ENCODE measurements at places on chromosomes 6 and 20.

DNA sequence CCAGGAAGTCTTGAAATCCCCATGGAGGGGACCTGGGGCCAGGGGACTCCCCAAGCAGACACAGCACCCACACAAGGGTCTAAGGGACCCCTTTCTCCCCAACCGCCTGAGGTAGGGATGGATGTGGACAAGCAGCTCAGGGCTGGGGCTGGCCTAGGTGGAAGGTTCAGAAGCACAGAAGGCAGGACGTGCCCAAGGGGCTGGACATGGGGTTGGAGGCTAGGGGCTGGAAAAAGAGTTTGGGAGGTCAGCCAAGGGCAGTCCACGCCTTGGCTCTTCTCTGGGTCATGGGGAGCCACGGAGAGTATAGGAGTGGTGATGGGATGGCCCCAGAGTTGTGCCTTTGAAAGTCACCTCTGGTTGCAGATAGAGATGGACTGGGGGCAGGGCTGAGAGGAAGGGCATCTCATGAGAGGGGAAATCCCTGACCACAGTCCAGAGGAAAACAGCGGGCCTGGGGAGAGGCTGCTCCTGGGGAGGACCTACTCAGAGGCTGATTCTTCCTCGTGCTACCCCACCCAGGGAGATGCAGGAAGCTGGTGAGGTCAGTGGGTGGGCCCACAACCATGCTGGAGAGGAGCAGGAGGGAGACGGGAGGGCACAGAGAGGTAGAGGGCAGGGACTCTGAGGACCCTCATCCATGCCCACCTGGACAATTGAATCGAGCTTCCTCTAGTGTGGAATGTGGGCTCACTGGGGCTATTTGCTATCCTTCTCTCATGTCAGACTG, 2.5 kb upstream of the HSPA12B start:
- DNase-seq: no peak

DNA sequence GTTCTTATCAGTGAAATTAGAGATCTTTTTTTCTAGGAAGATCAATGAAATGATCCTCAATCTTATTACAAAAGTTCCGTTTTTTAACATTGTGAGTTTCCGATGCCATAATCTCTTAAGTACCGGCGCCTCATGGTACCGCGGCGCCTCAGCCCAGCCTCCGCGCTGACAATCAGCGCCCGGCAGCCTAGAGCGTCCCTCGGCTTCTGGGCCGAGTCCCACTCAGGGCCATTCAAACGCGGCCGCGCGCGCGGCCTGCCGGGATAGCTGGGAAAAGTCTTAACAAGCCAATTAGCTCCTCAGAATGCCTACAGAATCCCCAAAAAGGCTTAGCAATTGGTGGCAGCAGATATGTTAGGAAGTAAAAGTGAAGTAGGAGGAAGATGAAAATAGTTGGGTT, 204.8 kb downstream of the ADGB start:
- no peak for DNase-seq

DNA sequence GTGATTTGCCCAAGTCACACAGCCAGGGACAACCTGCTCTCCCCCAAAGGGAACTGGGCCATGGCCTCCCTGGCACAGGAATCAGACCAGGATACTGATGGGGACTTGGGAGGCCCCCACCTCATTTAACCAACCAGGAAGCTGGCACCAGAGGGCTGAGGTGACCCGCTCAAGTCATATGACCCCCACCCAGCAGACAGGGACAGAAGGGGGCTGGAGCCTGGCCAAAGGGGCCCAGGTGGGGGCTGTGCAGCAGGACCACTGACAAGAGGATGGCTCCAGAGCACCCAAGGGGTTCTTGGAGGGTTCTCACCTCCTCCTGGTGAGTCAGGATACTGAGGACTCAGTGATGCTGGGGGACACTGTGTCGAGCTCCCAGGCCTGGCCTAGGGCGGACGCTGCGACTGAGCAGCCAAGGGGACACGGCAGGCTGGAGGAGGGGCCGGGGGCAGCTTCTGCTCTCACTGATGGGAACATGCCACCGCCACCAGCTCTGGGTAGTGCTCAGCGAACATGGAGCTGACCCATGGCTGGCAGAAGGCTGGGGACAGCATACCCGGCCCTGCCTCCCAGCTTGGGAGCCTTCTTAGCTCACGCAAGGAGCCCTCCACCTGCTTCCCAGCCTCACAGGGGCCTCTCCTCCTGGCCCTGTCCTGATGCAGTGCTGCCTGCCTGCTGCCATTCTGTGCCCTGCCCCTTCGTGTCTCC, 1.2 kb downstream of the CST7 start:
- peak; percentile 30 for DNase-seq

GRCh38 chr20:63381781-63382431, 20.8 kb upstream of the CHRNA4 start:
- DNase-seq: peak; percentile 25

GRCh38 chr20:31875671-31876070, 5.2 kb downstream of the TTLL9 start:
- peak; percentile 33 for DNase-seq

GRCh38 chr6:137709424-137710236, 157.4 kb upstream of the TNFAIP3 start:
- DNase-seq: no peak

- no peak for DNase-seq
Observed at GRCh38 chr20:18314786-18315406, 26.6 kb downstream of the ZNF133 start.

DNA sequence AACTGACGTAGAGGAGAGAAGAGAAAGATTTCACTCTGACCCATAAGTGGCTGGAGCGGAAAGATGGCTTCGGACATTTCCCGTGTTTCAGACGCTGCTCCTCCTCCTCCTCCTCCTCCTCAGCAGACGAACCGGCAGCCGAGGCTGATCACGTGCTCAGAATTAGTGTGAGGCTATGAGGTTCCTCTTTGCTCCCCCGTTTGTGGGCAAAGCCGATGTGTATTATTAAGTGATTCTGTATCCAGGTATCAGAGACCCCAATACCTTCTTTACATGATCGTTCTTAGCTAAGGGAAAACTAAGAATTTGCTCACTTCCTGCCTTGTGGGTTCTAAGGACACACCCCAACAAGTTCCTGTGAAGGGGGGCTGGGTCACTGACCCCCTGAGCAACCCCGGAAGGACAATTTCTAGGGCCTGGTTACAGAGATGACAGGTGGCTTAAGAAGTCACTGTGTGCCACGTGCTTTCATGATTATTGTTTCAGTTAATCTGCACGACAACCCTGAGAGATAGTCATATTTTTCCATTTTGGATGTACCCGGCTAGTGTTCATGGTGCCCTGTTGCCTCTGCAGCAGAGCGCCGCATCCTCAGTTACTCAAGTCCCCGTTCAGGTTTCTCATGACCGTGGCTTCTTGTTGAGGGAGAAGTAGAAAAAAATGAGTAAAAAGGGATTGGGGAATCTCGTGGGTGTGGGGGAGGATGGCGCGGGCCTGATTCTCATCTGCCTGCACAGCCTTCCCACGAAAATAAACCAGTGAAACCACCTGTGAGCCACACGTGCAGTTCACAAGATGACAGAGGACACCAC, 671.8 kb downstream of the QKI start:
- DNase-seq: no peak

DNA sequence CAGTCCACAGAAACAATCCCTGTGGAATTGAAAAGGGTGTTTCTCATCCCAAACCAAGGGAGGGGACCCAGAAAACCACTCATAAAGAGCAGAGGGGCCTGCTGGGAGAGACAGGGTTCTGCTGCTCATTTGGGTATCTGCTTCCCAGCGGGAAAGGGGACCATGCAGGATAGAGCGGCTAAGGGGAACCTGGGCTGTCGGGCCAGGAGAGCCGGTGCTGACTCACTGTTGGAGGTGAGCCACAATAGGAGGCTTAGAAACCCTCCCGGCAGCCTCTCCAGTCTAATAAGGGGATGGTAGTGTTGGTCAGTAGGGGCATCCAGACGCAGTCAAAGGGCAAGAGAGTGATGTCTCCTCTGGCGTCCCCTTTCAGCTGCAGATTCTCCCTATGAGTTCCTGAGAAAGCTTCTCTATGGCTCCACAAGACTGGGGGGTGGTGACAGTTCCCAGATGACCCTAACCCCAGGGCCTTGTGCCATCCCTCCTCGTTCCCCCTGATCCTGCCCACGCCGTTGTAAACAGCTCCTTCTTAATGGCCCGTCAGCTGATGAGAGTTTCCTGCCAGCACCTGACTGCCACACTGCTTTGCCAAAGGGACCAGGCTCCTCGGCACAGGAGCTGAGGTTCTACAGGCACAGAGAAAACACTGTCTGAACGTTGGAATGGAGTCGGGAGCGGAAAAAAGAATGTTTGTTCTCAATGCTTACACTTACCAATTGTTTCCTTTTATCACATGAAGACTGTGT, 646.1 kb upstream of the DEFB115 start:
- DNase-seq: no peak

DNA sequence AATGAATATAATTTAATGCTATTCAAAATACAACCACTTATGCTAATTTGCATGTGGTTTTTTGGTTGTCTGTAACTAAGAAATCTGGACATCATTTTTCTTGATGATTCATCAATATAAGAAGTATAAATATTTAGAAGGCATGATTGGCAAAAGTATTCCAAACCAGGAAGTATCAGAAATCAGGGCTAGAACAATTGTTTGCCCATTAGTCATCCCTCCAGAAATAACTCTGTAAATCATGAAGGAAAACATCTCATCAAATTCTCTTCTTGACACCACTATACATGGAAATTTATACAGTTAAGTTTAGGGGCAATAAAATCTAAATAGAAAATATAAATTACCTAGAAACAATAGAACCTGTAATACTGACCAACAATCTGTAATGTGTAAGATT, 554.7 kb upstream of the HS3ST5 start:
- DNase-seq: no peak

DNA sequence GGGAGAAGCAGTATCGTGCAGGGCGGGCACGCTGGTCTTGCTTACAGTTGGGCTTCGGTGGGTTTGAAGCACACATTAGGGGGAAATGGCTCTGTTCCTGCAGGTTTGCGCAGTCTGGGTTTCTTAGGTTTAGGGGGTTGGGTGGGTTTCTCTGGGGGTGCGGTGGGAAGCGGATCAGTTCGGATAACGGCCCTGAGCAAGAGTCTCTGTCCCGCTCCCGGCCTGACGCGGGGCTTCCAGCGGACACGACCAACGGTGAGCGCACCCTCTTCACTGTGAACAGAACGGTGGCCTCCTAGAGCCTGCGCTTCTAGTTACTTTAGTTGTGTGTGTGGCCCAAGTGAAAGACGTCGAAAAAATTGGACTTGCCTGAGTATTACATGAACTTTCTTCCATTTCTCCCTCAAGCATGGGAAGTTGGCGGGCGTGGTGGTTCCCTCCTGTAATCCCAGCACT, 635 bp upstream of the ELOVL2 start:
- no peak for DNase-seq

GRCh38 chr6:72922401-72922800, 300.5 kb downstream of the KCNQ5 start:
- no peak for DNase-seq

GRCh38 chr6:43246301-43247113, 3.2 kb downstream of the TTBK1 start:
- no peak for DNase-seq

GRCh38 chr6:72248621-72249020, 362.3 kb downstream of the RIMS1 start:
- DNase-seq: no peak

- no peak for DNase-seq
Observed at GRCh38 chr6:141848029-141848890, 284.5 kb upstream of the GJE1 start.

- DNase-seq: peak; percentile 85
Observed at GRCh38 chr6:2502096-2502997, 248.4 kb downstream of the MYLK4 start.

DNA sequence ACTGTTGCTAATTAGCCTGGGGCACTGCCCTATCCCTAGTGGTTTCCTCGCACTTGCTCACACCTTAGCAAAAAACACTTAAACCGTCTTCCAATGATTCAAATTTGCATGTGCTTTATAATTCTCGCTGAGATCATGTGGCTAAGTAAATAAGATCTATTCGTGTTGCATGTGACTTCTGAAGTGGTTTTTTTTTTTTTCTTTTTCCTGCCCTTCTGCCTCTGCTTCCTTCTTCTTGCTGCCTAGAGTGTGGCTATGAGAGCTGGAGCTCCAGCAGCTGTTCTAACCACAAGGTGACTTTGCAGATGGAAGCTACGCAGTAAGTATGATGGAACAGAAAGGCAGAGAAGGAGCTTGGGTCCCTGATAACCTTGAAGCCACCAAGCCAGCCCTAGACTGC, 36.5 kb downstream of the SULF2 start:
- peak; percentile 82 for DNase-seq

- DNase-seq: no peak
Observed at GRCh38 chr6:22546236-22546635, 23.1 kb upstream of the HDGFL1 start.
